ENCODE measurements at places on chromosomes 13 and 19.

DNA sequence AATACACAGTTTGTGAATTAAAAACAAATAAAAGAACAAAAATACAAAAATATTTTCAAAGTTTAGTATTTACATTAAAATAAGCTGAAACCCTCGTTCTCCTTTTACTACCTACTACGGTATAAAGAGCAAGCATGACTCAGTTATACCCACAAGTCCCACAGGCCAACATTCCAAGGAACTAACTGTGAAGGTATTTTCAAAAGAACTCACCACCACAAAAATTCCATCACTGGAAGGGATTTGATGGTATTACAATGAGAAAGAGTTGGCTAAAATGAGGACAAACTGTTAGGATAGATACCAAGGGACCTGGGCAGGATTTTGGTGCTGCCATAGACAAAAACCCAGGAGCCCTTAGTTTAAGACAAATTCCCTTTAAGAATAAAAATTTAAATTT is 122.7 kb downstream of the TBC1D4 start:
- DNase-seq: no peak

DNA sequence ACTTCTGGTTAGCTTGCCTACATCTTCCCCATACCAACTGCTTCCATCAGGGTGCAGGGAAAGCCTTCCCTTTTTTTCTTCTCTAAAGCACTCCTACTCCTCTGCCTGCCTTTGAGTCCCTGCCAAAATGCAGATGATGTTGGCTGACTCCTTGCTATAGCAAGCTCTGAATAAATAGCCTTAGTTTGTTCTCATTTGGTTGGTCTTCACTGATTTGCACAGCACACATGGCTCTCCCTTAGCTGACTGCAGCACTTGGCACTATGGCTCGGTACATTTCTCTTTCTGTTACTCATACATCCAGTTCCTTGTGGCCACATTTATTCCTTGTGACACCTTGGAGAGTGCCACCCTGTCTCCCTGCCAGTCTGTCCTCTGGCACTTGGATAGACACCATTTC is 249.8 kb downstream of the DCLK1 start:
- no peak for DNase-seq

DNA sequence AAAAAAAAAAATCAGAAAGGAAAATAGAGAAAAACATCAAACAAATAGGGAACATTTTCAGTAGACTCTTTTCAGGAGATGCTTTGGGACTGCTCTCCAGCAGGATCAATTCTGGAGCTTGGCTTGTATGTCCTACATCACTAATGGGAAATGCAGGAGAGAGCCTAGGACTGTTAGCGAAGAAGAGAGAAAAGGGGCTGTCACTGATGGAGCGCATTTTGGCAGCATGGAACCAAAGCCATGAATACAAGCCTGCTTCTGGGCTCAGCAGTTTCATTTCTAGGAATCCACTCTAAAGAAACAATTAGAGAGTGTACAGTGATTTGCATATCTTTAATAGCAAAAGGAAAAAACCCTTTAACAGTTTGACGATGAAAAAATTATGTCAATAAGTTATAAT is 203.9 kb downstream of the NUFIP1 start:
- DNase-seq: no peak

GRCh38 chr19:49231804-49232203 is 74.2 kb downstream of the TRPM4 start:
- no peak for DNase-seq

DNA sequence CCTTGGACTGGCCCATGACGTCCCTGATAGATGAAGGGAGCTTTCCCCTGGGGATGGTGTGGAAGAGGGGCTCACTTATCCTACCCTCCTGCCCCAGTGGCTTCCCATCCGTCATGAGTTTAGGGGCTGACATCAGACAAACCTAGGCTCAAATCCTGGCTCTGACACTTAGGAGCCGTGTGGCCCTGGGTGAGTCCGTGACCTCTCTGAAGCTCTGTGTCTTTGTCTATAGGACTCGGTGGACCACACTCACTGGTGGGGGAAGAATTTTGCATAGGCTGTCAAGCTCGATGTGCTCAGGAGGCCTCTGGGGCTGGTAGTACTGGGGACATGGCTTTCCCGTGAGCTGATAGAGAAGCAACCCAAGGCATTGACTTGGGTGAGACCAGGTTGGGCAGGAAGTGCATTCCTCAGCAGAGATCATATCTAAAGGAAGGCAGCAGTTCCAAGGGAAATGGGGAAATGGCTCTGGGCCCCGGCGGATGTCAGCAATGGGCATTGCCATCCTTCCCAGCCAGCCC is 17.4 kb upstream of the AP1M2 start:
- DNase-seq: peak; percentile 35

DNA sequence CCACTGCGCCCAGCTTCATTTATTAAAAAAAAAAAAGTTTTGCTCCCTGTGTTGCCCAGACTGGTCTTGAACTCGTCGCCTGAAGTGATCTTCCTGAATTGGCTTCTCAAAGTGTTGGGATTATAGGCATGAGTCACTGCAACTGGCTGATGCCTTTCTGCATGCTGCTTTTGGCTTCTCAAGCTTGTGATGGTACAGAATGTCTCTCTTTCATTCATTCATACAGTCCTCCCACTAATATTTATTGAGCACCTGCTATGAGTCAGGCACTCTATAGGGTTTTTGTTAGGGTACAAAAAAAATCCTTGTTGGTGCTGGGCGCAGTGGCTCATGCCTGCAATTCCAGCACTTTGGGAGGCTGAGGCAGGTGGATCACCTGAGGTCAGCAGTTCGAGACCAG is 9.0 kb downstream of the TSPAN16 start:
- DNase-seq: no peak

DNA sequence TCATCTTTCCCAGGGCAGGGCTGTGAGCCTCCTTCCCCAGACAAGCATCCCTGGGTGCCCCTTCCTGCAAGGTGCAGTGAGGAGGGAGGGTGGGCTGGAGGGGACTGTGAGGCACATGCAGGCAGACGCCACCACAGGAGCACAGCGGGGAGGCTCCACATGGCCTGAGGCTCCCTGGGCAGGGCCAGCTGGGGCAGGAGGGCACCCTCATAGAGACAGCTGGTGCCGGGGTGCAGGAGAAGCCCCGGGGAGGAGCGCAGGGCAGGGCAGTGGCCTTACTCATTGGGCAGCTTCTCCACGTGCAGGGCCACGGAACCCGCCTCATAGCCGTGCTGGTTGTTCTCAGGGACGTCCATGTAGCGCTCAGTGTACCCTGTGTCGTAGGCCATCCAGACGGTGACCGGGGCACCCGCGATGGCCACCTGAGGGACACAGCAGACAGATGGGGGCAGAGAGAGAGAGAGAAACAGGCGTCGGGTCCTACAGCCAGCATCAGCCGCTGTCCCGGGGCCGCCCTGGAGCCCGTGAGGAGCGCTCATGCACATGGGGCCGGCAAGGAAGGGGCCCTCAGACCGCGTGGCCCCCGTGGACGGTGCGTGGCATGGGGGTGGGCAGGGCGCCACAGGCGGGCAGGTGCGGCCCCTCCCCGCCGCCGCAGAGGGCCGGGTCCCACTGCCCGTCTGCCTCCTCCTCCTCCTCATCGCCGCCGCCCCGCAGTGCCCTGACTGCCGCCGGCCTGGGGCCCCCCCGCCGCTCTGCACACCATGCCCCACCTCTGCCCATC is 12.5 kb upstream of the MYDGF start:
- no peak for DNase-seq

Measured in suppressor macrophage treated with lipopolysaccharide for 4 hours (primary cell).